ENCODE measurements at places on chromosomes 6 and 20.

DNA sequence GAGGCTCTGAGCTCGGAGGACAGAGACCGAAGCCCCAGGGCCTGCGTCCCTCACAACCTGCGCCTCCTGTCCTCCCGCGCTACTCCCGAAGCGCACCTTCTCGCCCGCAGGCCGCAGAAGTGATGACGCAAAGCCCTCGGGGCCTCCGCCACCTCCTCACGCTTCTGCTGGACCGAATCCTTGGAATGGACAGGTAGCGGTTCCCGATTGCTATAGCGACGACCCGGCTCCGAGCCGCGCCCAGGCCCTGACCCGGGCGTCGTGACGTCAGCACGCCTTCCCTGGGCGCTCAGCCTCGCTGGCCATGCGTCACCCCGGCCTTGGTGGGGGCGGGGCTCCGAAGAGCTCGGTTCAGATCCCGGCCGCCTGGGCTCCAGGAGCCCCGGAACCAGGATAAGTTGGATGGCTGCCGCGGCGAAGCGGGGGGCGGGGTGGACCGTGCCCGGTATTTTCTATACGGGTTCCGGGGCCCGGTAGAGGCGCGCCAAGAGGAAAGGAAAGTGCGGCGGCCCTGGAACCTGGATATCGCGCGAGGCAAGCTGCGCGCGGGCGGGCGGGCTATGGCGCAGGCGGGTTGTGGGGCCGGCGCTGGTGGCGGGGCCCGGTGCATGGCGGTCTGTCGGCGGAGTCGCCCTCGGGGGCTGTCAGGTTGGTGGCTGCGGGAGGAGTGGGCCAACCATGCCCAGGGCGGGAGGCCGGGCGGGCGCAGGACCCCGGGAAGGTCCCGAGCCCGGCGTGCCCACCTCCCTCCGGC, at the start of gene ZNF76:
TSS of gene ZNF76 (plus strand) at position 542 of the 754 bp plus-strand sequence. CDS start 21,417 bp downstream, outside the sequence.
- DNase-seq: peak; percentile 83

GRCh38 chr6:108999428-108999827, 95.2 kb downstream of the SESN1 start:
- DNase-seq: no peak

GRCh38 chr6:160950507-160950906, 41.1 kb upstream of the MAP3K4 start:
- DNase-seq: no peak

DNA sequence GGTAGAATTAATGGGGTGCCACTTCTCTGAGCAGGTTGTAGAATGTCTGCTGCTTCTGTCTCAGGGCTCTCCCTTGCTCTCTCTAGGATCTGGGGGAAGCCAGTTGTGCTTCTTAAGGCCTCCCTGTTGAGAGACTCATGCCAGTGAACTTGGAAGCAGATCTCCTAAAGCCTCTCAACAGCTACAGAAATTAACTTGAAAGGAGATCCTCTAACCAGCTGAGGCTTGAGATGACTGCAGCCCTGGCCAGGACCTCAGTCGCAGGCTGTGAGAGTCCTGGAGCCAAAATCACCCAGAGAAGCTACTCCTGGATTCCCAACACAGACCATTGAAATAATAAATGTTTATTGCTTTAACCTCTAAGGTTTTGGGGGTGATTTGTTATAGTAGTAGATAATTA, 180.2 kb upstream of the MARCKS start:
- DNase-seq: no peak

GRCh38 chr20:53176134-53176533, 204.0 kb downstream of the TSHZ2 start:
- no peak for DNase-seq

GRCh38 chr6:131876545-131876944, 68.7 kb downstream of the ENPP1 start:
- DNase-seq: no peak

DNA sequence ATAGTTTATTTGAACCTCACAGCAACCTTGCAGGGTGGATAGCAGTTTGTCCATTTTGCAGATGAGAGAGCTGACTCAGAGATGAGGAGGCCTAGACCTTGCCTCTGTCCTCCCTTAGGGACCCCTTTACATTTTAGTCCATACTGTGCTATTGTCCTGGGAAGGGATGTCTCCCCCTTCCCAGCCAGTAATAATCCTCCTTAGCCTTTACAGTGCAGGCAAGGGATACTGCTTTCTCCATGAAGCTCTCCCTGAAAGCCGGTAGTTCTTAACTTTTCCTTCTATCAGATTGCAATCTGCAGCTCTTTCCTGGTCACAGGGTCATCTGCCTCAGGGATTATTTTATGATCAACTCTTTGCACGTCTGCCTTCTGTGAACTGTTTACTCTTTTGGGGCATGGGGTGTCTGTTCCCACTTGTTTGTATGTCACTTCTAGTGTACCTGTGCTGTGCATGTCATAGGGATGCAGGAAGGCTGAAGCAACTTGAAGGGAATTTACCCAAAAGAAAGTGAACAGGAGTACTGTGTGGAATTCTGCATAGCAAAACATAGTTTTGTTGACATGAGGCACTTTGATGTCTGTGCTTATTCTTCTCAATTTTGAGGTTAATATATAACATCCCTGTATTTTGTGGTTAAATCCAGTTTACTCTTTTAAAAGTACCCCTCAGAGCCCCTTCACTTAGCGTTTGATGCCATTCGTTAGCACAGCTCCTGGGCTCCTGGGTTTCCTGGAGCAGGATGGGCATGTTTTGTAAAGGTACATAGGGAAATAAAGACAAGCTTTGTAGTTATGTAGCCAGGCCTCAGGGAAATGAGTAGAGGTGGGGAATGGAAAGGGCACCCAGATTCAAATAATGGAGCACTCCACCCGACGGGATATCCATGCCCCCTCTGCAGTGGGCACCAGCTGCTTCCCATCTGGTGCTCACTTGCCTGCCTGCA, 38.1 kb downstream of the DHX35 start:
- DNase-seq: no peak

DNA sequence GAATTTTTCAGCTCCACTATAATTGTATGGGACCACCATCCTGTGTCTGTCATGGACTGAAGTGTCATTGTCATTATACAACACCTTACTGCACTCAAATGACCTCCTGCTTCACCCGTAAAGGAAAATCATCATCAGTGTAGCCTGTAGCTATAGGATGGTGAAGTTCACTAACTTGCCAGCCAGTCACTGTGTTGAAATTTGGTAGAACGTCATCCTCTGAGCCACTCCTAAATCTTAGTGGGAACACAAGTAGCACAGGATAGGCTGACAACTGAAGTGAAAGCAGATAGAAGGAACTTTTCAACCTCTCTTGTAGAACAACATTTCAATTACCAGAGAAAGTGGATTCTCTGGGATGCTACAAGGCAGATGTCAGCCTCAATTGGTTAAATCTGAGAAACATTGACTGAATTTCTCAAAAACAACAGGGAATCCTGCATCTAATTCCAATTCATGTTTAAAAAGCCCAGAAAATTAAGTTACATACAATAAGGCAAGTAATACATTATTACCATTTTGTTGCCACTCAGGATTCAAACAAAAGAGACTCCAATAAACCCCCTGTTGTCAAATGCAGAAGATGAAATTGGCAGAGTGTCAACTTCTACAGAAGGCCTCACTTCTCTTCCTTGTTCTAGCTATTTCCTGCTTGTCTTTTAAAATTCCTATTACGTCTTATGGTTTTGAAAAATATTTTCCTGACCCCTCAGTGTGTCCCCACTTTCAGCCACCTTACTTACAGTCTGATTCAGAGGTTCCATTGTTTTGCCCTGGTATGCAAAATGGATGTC, 647.9 kb upstream of the AGPAT4 start:
- no peak for DNase-seq

DNA sequence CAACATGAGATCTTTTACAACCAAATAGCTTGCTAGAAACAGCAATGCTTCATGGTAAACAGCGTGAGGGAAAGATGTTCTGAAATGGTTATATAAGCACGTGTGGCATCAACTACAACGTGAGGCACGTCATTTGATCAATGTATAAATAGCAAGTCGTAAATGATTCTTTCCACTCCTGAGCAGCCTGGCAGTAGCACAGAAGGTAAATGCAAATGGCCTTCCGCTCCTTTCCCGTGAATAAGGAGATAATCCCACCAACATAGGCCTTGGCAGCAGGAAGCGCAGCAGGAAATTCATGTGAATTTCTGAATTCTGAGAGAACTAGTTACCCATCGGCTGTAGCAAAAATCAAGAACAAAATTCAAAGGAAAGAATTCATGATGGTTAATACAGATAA, 17.0 kb downstream of the RPS6KA2 start:
- no peak for DNase-seq

- DNase-seq: no peak
Measured at GRCh38 chr6:49776444-49776843, 10.6 kb downstream of the PGK2 start.

- DNase-seq: no peak
Measured at GRCh38 chr6:25196464-25196863, 82.7 kb upstream of the CARMIL1 start.

- DNase-seq: no peak
Measured at GRCh38 chr6:75149696-75150095, 56.2 kb downstream of the COL12A1 start.

- DNase-seq: no peak
Measured at GRCh38 chr6:22078802-22079545, 217.9 kb downstream of the PRL start.

- DNase-seq: no peak
Measured at GRCh38 chr6:168260420-168260987, 59.1 kb downstream of the DACT2 start.

GRCh38 chr6:38270367-38270766, 369.4 kb downstream of the BTBD9 start:
- DNase-seq: no peak

- DNase-seq: no peak
Measured at GRCh38 chr6:139763468-139764210, 389.2 kb upstream of the CITED2 start.

DNA sequence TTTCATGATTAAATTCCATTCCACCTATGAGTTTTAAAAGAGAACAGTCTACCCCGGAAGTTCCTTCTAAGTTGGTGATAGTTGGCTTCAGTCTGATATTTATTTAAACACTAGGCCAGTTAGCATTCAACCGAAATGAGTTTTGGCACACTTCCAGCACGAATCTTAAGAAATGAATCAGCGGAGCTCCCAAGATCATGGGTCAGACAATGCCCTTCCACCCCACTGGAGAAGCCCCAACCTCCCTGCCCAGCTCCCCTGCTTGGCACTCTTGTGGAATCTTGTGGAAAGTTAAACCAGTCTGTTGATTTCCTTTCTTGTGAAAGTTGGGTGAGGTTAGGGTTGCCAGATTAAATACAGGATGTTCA, 64.3 kb downstream of the MKKS start:
- DNase-seq: no peak

GRCh38 chr20:40868551-40869217, 159.9 kb upstream of the TOP1 start:
- DNase-seq: peak; percentile 96

DNA sequence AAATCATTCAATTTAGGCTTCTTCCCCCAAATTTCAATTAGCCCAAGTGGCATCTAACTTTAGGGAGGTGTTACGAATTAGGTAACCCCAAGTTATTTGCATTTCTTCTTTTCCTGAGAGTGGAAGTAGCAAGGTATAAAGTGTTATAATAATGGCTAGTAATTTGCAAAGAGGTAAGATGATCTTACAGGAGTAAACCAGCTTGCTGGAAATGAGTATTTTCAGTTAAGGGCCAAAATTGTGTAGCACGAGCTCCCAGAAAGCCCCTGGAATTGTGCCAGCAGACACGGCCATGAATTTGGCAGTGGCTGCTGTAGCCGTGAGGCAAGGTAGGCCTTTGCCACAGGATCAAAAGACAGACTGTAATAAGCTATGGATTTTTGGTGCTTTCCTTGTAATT, 38.0 kb downstream of the CITED2 start:
- no peak for DNase-seq

- DNase-seq: no peak
Measured at GRCh38 chr20:23514848-23515247, 23.9 kb downstream of the CST8 start.

GRCh38 chr6:139940741-139941729, 566.6 kb upstream of the CITED2 start:
- no peak for DNase-seq

DNA sequence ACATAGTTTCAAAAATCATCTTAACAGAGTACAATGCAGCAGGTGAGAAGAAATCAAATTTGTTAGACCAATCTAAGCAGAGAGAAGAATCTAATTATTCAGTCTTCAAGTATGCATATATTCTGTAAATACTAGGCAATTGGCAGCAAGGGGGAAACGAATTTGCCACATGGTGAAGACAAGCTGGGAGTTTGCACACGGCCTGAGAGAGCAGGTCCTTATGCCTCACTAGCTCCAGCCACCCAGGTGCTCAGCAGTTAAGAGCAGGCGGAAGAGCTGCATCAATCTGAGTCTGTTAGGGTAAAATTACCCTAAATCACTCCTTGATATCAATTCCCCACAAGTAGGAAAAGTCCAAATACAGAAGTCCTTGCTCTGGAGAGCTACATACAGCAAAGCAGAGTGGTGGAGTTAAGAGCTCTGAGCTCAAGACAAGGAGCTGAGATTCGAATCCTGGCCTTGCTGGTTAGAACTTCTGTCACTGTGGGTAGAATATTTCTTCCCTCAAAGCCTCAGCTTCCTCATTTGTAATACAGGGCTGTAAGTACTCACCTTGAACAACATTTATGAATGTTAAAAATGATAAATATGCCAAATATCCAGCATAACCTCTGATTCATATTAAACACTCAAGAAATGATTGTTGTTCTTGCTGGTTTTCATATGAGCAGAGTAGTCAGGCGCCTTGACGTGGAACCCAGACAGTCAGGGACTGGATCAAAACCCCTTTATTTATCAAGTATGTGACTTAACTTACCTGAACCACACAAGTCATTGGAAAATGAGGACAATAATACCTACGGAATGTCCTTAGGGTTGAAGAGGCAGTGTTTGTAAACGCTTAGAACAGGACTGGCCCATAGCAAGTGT, 444.2 kb downstream of the CDH26 start:
- DNase-seq: no peak

DNA sequence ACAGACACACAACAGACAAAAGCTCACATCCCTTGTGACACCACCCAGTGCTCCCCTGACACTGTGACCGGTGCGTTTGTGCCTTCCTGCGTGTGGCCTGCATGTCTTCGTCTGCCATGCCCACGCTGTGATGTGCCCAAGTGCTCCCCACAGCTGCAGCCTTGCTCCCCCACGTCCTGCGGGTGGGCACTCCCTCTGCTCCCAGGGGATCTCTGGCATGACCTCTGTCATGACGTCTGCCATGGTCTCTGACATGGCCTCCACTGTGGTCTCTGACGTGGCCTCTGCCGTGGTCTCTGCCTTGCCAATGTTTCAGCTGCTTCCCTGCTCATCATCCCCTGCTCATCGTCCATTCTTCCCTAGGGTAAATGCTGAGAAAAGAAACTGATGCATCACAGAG, 200.9 kb downstream of the DLL1 start:
- DNase-seq: no peak

- peak; percentile 68 for DNase-seq
Measured at GRCh38 chr6:14129575-14129974, 12.0 kb downstream of the CD83 start.

DNA sequence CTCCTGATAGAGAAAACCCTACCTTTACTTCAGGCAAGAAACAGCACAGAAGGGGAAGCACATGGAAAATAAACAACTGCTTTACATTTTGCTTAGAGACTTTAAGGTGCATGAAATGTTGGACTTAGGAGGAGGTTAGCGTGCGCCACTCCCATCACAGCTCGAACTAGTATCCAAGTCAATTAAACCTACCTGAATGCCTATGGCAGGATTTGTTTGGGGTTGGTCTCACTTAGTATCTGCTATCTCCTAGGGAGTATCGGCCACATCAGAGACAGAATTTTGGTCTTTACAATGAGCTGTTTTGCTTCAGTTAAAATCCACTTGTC, 12.0 kb downstream of the CYP24A1 start:
- no peak for DNase-seq

GRCh38 chr20:53335555-53335954, 258.1 kb downstream of the ZNF217 start:
- no peak for DNase-seq

Measured in forelimb muscle (tissue), 1 donor.